Posterior cingulate gyrus (tissue), 11 donors: ENCODE measurements at places on chromosomes 1 and 21.

- DNase-seq, result no peak
These were observed 53.6 kb downstream of the ADARB1 start for GRCh38 chr21:45127937-45128336.

DNA sequence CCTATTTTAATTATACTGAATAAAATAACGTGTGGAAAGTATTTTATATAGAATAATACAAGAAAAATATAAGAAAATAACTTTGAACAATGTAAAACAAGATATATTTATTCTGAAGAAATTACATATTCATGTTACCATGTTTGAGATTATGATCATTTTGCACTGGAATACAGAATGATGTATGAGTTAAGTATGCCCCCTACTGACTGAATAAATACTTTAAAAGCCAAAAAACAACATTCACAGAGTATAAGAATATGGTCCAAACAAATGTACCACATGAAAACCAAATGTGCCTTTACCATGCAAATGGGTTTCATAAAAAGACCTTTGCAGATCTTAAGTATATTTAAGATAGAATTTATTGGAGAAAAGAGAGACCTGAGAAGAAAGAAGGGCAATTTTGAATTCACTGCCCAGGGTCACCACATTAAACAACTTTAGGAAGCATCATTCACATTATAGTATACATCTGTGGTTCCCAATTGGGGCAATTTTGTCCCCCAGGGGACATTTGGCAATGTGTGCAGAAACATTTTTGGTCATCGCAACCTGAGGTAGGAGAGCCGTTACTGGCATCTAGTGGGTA, 136.6 kb upstream of the GFI1 start:
- no peak for DNase-seq

GRCh38 chr1:222904451-222904850, 89.6 kb downstream of the DISP1 start:
- DNase-seq, result no peak

DNA sequence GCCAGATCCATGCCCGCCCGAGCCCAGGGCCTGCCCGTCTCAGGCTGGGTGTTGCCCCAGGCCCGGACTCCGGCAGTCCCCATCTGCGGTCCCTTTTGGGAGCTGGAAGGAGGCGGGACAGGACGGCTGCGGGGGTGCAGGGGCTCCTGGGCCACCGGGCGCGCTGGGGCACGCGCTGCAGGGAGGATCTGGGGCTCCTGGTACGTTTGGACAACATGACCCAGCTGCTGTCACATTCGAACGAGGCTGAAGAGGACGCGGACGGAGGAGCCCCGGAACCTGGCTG, 6.6 kb upstream of the CALML6 start:
- DNase-seq, result no peak

DNA sequence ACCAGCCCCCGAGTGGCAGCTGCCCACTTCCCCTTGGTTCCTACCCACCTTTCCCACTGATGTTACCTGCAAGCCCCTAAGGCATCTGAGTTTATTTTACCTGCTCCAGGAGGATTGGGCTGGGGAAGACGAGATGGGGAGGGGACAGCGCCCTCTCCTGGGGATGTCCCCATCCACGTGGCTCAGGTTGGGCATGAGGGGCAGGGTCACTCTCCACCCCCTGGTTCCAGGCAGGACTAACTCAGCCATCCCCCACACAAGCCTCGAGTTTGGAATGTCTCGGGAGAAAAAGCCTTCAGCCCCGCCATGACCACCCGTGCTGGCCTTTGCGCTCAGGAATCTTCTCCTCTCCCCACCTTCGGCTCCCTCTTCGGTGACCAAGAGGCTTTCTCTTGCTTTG, 90.0 kb downstream of the ARHGEF10L start:
- DNase-seq, result no peak

DNA sequence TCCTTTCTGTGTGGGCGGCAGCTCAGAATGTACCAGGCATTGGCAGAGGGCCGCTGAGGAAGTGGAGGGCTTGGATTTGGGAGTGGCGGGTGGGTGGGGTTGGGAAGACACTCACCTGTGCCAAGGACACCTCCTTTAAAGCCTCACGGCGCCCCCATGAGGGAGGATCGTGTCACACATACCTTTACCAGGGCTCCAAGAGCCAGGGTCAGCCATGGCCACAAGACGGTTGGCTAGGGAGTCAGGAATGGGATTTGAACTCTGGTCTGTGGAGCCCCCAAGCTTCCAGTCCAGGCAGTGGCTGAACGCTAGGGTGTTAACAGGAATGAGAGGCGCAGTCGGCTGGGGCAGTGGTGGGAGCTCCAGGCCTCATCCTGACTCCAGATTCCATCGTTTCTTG, 4.6 kb downstream of the NBL1 start:
- no peak for DNase-seq

DNA sequence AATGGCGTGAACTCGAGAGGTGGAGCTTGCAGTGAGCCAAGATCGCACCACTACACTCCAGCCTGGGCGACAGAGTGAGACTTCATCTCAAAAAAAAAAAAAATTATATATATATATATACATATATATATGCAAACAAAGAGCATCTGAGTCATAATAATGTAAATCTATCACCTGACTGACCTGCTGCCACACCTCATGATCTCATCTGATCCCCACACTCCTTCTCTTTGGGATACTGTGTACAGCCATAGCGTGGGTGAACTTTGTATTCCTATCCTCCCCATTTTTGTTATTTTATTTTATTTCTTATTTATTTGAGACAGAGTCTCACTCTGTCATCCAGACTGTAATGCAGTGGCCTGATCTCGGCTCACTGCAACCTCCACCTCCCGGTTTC, 2.6 kb upstream of the HDAC1 start:
- no peak for DNase-seq

DNA sequence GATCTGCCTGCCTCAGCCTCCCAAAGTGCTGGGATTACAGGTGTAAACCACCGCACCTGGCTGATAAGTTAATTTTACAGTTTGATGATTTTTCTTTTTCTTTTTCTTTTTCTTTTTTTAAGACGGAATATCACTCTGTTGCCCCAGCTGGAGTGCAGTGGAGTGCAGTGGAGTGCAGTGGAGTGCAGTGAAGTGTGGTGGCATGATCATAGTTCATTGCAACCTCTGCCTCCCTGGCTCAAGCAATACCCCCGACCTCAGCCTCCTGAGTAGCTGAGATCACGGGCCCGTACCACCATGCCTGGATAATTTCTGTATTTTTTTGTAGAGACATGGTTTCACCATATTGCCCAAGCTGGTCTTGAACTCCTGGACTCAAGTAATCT, 84.4 kb upstream of the CXADR start:
- no peak for DNase-seq

DNA sequence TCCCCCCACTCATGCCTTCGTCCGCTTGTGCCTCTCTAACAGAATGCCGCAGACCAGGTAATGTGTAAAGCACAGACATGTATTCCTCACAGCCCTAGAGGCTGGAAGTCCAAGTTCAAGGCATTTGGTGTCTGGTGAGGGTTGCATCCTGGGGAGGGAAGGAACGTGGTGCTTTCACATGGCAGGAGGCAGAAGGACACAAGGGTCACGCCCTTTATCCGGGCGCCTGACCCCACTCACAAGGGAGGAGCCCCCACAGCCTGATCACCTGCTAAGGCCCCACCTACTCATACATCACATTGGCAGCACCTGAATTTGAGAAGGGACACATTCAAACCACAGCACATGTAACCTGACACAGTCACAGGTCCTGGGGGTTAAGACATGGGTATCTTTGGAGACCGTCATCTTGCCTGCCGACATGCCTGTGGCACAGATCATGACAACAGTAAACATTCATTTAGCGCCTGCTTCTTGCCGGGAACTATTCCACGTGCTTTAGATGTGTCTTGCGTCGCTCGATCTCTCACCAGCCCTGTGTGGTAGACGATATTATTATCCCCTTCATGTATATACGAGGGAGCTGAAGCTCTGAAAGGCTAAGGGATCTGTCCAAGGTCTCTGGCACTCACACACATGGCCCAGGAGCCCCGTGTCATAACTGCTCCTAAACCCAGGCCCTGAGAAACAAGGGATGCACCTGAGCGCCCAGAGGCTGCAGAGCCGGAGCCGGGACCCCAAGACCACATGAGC, 235.6 kb downstream of the NPHP4 start:
- no peak for DNase-seq

DNA sequence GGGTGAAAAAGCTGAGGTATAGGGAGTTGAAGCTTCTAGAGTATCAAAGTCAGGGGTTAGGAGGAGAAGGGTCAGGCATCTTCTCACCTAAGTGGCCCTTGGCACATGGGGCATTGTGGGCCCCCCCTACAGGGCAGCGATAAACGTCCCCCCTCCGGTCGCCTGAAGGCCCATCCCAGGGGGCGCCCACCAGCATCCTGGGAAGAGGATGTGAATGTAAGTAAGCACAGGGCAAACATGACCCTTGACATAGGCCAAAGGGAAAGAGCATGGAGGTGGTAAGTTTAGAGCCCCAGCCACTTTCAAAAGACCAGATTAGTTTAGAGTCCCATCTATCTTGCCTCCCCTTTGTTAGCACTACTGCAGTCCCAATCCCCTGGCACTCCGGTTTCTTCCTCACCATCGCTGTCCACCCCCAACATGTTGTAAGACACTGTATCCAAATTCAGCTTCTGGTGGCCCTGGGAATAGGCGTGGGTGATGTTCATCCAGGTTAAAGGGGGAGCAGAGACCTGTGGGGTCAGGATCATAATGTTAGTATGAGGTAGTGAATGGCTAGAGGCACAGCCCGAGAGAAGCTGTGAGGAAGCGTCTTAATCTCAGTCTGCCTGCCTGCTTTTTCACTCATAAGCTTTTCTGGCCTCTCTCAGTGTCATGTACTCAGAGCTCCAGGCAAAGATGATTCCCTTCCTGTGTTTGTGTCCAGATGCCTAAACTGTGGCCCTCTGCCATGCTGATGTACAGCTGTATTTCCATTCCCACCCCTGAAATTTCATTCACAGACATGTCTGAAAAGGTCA, 2.7 kb downstream of the ITGA10 start:
- DNase-seq, result no peak

GRCh38 chr1:998745-998994, 1.2 kb downstream of the HES4 start:
- DNase-seq, result no peak

DNA sequence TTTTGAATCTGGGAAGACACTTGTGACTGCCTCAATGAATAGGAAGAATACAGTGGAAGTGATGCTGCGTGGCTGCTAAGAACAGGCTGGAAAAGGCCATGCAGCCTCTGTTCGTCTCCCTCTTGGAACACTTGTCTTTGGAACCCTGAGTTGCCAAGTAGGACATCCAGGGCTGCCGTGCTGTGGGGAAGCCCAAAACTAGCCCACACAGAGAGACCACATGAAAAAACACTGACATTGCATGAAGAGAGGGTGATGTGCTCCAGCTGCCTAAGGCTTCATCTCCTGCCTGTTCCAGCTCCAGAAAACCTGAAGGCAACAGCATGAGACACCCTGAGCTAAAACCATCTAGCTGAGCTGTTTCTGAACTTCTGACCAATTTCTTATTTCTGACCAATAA, 61.1 kb upstream of the GNG4 start:
- DNase-seq, result no peak

- no peak for DNase-seq
These were observed 6.7 kb downstream of the DEPDC1 start for GRCh38 chr1:68490046-68490651.

GRCh38 chr21:17550671-17551308, 37.9 kb downstream of the CXADR start:
- DNase-seq, result no peak

DNA sequence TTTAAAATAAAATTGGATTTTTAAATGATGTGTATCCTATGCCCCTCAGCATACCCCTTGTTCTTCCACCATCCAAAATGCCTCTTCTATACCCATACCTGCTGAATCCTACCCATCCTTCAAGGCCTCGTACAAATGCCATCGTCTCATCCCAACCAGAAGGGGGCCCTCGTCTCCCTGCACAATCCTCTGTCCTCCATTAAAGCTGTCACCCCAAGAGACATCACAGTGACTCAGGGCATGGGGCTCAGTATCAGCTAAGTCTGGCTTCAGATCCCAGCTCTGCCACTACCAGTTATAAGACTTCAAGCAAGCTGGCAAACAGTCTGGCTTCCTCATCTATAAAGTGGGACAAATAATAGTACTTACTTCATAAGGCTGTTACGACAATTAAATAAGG, 23.8 kb downstream of the IGFN1 start:
- DNase-seq, result no peak

DNA sequence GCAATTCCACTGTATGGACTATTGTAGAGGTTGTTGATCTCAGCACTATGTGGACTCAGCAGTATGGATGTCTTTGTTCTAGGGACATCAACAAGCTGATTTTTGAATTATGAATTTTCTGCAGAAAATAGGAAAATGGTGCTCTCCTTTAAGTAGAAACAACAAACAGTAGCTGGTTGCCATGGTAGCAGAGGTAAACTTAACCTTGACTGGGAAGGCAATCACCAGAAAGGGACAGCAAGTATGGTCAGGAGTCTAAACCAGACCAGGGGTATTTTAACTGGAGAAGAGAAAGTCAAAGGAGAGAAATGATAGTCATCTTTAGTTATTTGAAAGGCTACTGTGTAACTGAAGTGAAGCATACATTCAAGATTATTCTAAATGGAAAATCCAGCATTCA, 22.3 kb downstream of the WLS start:
- no peak for DNase-seq

DNA sequence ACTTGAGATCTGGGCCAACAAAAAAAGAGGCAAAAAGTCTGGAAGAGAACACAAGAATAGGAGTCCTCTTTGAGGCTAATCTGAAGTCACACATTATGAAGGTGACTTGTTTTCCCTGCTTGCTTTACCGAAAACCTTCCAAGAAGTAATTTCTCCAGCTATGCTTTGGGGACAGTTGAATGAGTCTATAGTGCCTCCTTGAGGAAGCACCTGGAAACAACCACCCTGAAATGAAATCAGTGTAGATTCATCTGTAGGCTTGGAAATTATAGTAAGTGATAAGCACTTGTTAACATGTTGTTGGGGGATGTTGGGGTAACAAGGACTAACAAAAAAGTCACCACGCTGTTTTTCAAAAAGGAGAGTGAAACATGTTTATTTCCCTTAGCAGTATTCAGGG, 23.4 kb upstream of the RPTN start:
- no peak for DNase-seq

- DNase-seq, result no peak
These were observed 82.6 kb downstream of the SPATA46 start for GRCh38 chr1:162294015-162294414.

DNA sequence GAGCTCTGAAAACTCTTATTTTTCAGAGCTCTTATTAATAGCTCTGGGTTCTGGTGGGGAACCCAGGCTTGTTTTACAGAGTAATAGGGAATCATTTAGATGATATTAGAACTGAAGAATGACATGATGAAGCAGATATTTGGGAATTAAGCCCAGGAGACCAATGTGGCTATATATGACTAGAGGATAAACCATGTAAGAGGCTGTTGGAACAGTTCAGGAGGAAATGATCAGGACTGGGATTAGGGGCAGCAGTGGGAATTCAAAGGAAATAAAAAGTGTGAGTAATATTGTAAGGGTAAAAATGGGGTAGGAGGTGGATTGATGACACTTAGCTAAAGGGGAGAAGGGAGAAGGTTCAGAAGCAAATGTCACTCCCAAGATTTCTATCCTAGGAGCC, 58.6 kb downstream of the GIPC2 start:
- DNase-seq, result no peak

GRCh38 chr1:245118806-245119205, 36.0 kb upstream of the KIF26B start:
- DNase-seq, result no peak
